Activated naive CD4-positive, alpha-beta T cell (primary cell): ENCODE measurements at places on chromosomes 11 and 22.

- no peak for DNase-seq
Observed at GRCh38 chr11:33941637-33942160, 49.8 kb upstream of the LMO2 start.

DNA sequence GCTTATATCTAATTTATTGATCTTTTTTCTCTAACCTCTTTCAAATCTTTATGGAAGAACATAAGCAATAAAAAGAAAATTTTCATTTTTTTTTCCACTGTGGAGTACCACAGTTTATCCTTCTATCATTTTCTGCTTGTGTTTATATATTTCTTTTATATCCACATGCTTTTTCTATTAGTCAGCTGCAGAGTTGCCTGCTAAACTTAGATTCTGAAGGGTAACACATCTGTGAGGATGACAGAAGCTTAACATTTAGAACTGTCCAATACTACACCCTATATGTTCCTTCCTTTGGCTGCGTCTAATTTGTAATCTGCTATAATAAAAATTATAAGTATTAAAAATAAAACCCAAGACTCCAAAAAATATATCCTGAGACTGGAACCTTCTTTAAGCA lies 20.8 kb downstream of the CCDC90B start:
- no peak for DNase-seq

GRCh38 chr11:107804971-107805370 lies 53.6 kb downstream of the SLC35F2 start:
- no peak for DNase-seq

DNA sequence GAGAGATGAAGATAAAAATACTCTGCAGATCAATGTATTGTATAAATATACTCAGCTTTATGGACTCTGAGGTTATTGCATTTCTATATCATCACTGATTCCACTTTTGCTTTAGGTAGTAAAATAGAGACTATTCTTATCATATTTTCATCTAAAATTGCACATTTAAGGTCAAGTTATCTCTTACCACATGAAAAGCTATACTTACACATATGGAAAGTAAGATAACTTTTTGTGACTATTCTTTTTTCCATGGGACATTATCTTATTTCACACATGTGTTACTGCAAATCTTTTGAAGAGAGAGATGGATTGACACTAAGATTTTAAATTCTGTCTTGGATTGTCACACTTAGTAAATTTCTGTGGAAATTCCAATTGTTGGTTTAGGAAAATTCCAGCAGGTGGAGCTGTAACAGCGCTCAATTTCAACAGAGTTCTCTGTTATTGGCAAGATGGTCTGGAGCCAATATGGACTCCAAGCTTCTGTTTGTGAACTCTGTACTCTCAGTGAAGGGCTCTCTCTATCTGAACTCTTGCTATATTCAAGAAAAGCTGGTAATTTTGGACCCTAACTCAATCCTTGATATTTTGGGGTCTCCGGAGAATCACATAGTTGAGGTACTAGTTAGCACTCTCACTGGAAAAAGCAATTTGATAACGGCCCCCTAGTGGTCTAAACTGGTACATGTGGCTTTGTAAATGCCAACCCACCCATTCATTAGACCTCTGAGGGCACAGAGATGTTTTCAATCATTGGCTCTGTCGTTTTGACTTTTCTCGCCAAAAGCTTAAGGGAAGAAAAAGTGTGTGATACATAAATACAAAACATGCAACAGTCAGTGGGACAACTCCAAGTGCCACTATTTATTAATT lies 429.7 kb downstream of the ETS1 start:
- peak; percentile 10 for DNase-seq

GRCh38 chr11:24391167-24391566 lies 105.7 kb upstream of the LUZP2 start:
- DNase-seq, result no peak

- no peak for DNase-seq
Observed at GRCh38 chr11:100354736-100355135, 332.4 kb upstream of the ARHGAP42 start.

DNA sequence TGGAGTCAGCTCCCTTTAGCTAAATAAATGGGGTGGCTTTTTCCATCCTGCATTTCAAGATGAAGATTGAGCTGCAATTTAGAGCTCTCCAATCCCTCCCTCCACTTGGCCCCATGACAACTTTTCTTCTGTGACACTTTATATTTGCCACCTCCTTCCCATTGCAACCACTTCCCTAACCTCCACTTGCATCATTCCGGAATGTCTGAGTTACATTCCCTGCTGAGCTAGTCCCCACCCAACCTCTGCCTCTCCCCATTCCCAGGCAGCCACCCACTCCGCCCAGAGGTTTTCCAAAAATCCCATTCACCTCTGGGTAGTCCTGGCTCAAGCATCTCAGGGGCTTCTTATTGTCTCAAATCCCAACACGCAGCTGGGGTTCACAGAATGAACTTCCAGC lies 24.7 kb downstream of the PC start:
- no peak for DNase-seq

DNA sequence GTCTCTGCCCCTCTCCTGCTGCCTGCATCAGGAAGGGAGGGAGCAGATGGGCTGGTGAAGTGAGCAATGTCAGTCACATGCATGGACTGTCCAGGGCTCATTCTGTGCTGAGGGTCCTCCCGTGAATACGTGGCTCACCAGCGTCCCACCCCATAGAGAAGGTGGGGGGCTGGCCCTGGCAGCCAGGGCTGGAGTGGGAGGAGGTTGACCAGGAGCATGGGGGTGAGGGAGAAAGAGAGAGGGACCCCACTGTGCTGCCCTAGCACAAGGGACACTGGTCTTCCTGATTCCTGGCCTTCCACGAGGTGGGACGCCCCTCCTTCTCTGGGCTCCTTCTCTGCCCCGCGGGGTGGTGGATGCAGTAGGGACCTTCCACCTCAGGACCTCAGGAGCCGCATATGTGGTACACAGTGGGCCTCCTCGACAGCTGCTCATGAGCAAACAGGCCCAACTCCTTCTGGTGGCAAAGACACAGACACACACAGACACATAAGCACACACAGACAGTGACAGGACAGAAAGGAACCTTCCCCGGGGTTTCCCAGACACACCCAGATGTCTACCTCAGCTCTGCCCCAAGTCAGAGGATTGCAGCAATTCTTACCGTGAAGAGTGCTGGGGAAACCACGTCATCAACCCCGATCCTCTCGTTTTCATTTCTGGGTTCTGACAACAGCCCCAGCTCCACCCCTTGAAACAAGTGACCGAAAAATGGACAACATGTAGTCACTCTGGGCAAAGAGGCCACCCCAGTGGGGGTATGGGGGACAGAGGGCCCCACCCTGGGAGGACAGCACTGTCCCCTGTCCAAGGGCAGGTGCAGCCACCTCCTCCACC lies 3.6 kb upstream of the APOBEC3A start:
- no peak for DNase-seq

- DNase-seq, result no peak
Observed at GRCh38 chr22:27032091-27032761, 374.8 kb downstream of the MIAT start.

GRCh38 chr11:104222464-104222863 lies 58.5 kb upstream of the PDGFD start:
- DNase-seq, result no peak
